ENCODE measurements at places on chromosomes 6 and 20. TPM values are rescaled to one million over a fixed set of nuclear protein-coding genes. Genes with fewer than 3 reads are reported as not detected.

Gene AIF1
- 10.3 TPM for total RNA-seq

Gene USP49
- 1.7 TPM for total RNA-seq

Gene PNLDC1
- not detected for total RNA-seq

Gene GABRR2
- 1.7 TPM for total RNA-seq

Gene ADGRG6
- 2.3 TPM for total RNA-seq

Gene C6orf89
- total RNA-seq = 49.2 TPM

Gene CDH26
- total RNA-seq = 0.54 TPM

Gene FAM8A1
- 15.1 TPM for total RNA-seq

Gene DEFB132
- not detected for total RNA-seq

Gene FAM162B
- 2.7 TPM for total RNA-seq

Gene SAMD10
- total RNA-seq = 4.0 TPM

Gene BFSP1
- 0.83 TPM for total RNA-seq

Gene MROH8
- 3.8 TPM for total RNA-seq

Gene RUNX2
- 3.1 TPM for total RNA-seq

Data from cardiac septum (tissue), 1 donor.